Forelimb muscle (tissue), 1 donor: ENCODE measurements at places on chromosomes 1 and 21. TPM values are rescaled to one million over a fixed set of nuclear protein-coding genes. Genes with fewer than 3 reads are reported as not detected.

DNA sequence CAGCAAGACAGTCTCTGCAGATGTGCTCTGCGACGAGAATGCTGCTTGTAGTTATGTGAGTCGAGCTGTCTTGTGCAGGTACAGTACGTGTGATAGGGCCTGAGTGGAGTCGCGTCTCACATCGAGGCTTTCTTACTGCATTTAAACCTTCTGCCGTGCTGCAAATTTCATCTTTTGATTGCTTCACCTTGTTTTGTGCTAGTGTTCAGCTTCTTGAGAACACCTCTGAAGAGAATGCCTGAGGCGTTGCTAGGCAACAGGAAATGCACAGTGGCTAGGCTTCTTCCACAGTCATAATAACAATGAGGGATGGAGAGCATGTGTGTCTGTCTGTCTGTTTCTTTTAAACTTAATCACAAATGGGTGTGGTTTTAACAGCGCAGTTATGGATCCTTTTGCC lies 52.9 kb downstream of the MRPS6 start:
- no peak for DNase-seq

GRCh38 chr1:3668585-3669300 lies 16.4 kb downstream of the TP73 start:
- DNase-seq = no peak

GRCh38 chr1:30379684-30380624 lies 343.4 kb downstream of the MATN1 start:
- DNase-seq = peak; percentile 59

DNA sequence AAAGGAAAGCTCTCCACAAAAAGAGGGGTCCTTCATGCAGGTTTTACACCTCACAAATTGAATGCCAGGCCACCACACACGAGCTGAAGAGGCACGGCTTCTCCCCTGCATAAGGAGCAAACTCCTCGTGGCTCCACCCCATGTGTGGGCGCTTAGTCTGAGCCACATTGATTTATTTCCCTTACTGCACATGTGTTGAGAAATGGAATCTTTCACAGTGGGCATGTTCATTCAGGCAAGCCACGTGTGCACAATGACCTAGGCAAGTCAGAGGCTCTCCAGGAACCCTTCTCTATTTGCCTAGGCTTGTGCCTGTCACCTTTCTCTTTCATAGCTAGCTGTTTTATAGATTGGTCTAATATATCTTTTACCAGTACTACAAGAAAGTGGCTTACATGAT lies 120.5 kb downstream of the LTN1 start:
- DNase-seq = no peak

GRCh38 chr1:108316545-108316944 lies 72.7 kb upstream of the NBPF4 start:
- DNase-seq = no peak

DNA sequence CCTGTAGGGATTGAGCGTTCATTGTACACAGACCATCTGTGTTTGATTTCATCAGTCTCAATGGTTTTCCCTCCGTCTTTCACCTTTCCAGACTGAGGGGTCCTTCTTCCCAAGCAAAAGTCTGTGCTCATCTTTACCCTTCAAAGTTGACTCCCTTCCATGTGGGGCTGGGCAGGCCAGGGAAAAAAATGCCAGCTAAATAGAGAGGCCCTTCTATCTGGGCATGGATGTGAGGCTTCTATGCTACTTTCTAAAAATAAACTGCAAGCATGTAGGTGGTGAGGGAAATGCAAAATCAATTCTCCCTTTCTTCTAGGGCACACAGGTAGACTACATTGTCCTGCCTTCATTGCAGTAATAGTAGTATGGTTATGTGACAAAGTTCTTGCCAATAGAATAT lies 46.7 kb upstream of the ITPKB start:
- no peak for DNase-seq

DNA sequence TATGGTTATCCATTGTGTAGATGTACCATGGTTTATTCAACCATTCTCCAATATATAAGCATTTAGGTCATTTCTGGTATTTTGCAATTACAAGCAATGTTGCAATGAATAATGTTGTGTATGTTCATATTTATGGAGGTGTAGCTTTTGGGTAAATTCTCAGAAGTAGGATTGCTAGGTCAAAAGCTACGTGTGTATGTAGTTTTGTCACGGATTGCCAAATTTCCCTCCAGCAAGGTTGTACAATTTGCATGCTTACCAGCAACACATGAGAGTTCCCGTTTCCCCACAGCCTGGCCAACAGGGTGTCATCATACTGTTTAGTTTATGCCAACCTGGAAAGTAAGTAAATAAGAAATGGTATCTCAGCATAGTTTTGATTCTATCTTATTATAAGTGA lies 36.3 kb downstream of the IGSF5 start:
- DNase-seq = no peak

Gene RPL5
- polyA plus RNA-seq = 2,645 TPM

Gene TFF2
- polyA plus RNA-seq = not detected

Gene RTCA
- 28.4 TPM for polyA plus RNA-seq

Gene GRHL3
- 0.27 TPM for polyA plus RNA-seq

Gene DMBX1
- polyA plus RNA-seq = not detected
